Activated CD8-positive, alpha-beta memory T cell treated with anti-CD3 and anti-CD28 coated beads for 48 hours (primary cell): ENCODE measurements at places on chromosomes 11 and 22.

DNA sequence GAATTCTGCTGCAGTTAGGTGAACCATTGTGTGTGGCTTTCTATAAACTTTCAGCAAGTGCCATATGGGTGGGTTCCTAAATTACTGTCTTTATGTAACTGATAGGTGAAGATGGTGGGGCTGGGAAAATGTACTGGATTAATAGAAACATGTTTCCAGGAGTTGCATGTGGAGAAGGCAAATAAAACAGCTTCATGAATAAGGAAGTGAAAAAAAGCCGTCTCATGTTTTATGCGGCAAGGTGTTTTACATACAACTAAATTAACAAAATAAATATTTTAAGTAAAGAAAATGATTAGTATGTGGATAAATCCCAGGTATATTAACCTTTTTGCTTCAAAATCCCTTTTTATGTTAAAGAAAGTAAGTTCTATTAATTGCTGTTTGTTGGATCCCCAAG lies 67.2 kb downstream of the EXT2 start:
- DNase-seq: no peak

DNA sequence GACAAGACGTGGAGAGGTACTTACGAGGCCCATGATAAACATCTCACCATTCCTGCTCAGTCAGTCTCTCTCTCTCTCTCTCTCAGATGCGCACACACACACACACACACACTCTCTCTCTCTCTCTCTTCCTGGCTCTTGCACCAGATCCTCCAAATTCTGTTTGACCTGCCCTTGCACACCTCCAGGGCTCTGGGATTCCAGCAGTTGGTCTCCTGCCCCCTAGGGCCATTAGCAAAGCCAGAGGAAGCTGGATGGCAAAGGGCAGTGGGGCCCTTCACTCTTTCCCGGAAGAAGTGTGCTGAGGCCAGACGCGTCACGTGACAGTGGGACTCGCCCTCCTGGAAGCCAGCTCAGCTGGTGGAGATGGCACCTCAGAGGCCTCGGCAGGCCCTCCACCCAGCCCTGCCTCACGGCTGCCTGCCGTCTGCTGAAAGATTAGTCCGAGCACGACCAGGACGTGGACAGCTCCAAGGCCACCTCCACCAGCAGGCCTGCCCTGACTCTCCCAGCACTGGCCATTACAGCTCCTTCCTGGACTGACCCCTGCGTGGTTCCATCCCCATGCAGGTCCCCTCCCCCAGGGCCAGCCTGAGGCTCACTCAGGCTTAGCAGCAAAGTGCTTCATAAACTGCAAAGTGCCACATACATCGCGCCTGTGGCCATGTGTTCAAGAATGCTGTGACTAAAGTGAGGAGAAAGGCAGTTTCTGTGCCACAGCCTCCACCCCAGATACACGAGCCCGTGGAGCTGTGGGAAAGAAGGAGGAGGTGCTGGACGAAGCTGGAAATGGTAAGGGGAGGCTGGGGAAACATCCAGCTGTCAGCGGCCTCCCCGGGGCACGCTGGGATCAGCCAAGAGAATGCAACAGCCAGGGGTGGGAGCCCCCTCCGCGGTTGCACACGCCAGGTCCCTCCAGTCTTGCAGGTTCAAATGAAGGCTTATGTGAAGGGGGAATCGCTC lies 3.7 kb downstream of the PDGFB start:
- no peak for DNase-seq

DNA sequence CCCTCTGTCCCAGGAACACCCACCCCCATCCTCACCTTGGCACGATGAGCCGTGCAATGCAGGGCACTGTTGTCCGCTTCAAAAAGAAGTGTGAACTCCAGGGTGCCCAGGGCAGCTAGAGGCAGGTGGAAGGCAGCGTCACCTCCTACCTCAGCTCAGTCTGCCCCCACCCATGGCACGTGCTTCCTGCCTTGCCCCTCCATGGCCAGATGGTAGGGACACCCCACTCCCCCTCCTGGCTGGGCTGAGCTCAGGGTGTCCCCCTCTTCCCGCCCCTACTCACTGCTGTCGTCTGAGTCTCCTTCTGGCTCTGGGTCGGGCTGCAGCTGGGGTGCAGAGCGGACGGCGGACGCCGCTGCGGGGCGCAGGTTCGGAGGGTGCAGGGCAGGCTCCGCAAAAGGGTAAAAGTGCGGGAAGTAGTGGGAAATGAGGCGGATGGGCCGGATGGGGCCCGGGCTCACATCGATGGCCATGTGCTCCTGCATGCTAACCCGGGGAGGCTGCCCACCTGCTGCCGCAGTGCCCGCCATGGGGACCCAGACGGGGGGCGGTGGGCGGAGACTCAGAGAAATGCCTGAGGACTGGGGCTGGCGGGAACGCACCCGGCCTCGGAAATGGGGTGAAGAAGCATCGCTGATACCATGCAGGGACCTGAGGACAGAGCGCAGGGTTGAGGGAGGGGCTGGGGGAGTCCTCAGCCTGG lies 9.1 kb downstream of the NDUFV1 start:
- no peak for DNase-seq

- DNase-seq: no peak
Measured at GRCh38 chr11:77266766-77267165, 34.7 kb downstream of the GDPD4 start.

DNA sequence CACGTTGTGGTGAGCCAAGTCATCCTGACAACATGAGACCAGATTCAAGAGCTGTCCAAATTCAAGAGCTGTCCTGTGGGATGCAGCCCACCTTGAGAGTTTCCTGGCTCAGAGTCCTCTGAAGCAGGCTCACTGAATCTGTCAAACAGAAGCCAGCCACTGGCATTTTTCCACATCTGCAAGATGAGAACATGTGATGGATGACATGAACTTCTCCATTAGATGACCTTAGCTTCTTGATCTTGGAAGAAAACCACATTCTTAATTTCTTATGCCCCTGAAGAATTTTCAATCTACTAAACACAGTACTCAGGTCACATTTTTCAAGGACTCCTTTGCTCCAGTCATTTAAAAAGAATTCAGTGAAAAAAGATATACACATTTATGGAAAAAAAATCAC lies 291.0 kb downstream of the GUCY1A2 start:
- no peak for DNase-seq

- no peak for DNase-seq
Measured at GRCh38 chr22:29661336-29661735, 57.9 kb downstream of the NF2 start.

DNA sequence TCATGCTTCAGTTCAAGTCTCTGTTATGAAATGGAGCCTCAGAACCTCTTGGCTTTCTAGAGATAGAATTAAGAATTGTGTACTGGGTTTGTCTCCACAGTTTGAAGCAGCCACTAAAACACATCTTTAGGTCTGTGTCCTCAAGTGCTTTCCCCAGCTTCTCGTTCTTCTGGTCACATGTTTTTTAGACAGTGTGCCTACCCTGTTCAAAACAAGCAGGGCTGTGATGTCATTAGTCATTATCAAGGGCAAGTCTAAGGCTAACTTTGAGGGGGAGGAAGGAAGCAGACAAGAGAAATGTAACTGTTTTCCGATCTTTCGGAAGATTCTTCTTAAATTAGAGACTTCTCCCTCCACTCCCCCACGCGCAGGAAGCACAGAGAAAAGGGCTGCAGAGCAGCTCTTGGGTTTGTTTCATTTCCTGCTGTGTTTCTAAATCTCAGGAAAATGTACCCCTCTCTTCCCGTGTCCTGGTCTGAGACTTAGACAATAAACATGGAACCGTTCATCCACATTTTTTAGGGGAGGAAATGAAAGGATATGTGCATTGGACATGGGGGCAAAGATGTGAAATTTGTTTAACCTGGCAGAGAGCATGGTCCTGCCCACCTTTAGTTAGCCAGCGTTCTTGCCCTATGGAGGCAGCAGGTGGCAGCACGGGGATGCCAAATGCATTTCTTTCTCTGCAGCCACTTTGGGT lies 3.1 kb downstream of the AKIP1 start:
- no peak for DNase-seq

- DNase-seq: no peak
Measured at GRCh38 chr11:100777736-100778135, 90.6 kb downstream of the ARHGAP42 start.

GRCh38 chr22:37623075-37624016 lies 14.7 kb downstream of the GGA1 start:
- DNase-seq: no peak

DNA sequence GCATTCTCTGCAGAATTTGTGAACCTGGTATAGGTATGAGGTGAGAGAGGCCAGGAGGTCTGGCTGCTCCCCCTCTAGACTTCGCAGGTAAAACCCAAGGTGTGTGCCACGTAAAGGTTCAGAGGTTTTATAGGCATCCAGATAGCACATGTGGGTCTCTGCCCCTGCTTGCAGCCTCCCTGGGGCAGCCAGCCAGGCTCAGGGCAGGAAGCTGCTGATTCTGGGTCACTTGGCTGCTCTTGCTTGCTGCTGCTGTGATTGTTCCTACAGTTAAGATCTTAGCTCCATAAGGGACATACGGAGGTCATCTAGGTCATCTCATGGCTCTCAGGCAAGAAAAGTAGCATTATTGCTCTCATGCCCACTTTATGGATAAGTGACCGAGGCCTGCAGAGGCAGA lies 30.2 kb downstream of the ZBTB16 start:
- DNase-seq: no peak

DNA sequence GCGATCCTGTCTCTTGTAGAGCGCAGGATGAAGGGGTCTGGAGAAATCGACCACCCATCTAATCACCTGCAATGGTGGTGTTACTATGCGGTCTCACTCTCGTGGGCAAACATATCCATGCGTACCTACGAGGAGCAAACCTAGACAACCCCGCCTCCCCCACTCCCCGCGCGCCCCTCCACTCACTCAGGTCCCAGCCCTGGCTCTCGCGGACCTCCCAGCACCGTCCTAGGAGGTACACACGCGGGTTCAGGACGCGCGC lies 887 bp downstream of the TRPC6 start:
- no peak for DNase-seq

DNA sequence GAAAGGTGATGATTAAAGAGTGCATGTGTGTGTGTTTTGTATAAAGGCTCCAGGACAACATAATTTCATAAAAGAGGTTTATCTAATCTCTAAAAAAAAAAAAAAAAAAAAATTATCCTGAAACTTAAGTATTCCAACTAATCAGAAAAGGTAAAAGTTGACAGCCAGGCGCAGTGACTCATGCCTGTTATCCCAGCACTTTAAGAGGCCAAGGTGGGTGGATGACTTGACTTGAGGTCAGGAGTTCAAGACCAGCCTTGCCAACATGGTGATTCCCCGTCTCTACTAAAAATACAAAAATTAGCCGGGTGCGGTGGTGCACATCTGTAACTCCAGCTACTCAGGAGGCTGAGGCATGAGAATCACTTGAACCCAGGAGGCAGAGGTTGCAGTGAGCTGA lies 632.7 kb upstream of the CHORDC1 start:
- no peak for DNase-seq

DNA sequence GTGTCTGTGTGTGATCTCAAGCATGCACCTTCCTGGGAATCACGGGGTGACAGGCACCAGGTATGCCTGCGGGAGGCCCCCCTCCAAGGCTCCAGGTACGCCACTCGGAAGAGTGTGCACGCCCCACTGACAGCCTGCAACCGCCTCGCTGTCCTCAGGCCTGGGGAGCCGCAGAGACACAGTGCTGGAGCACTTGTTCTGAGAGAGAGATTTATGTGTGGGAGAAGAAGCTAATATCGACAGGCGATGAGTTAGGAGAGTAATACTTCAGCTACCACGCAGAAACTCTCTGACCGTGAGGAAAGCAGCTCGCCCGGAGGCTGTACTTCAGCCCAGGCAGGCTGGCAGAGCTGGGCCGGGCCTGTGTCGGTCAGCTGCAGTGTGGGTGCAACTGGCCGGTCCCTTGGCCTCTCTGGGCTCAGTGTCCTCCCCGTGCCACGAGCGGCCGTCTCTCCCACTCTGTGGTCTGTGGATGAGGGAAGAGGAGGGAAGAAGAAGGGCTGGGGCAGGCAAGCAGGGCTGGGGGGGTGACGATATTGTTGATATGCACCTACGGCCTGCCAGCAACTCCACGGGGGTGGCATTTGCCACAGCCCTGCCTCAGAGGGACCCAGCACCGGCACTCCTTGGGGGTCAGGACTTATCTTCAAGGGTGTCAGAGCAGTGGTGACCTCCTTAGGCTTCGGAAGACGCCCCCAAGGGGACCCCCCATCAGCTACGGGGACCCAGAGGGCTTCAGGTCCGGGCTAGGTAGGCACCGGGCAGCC lies 7.3 kb downstream of the B3GAT1 start:
- DNase-seq: no peak

DNA sequence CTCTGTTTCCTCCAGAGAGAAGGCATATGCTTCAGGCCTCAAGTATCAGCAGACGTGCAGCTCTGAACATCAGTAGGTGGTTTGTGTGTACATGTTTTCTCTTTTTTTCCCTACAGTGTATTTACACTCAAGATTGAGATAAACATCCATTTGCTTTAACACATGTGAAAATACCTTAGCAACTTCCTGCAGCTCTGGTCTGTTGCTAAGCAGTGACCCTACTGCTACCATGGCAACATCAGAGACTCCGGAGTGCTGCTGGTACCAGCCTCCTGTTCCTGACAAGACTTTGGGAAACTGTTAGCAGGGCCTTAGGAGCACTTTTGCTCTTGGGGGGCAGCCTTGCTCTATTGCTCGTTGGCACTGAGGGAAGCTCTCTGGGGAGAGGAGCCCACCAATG lies 221.2 kb upstream of the PLET1 start:
- no peak for DNase-seq

DNA sequence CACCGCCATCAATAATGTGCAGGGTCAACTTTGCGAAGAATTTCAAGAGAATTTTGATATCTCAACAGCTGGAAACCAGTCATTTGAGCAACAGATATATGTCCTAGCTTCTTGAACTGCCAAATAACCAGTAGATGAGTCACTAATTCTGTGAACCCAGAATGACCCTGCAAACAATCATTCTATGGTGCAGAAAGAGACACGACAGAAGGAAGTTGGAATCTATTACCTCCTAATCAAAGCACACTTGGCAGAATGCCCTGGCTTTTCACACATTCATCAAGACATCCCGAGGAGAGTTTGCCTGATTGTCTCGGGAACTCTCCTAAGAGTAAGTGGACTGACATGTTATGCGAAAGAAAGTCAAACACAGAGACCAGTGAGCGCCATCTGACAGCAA lies 621.1 kb downstream of the OPCML start:
- DNase-seq: no peak

- DNase-seq: no peak
Measured at GRCh38 chr11:94791216-94791889, 23.2 kb downstream of the AMOTL1 start.

- no peak for DNase-seq
Measured at GRCh38 chr22:26023104-26023775, 146.0 kb upstream of the SEZ6L start.

DNA sequence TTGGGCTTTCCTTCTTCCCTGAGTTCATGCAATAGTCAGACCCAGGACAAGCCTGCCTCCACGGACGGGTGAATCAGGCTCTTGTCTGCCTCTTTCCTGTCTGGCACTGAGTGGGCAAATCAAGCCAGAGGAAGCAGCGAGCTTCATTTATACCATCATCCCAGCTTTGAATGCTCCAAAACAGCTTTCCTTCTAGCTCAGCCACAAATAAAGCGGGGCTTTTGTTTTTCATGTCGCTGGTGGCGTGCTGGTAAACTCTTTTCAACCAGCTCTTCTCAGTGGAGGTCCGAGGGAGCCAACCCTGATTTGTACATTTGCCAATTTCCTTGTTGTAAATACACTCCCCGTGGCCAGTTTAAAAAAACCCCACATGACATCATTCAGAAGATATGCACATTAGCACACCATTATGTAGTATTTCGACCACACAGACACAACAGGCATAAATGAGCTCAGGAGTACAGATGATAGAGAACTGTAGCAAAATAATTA lies 8.6 kb downstream of the C11orf91 start:
- DNase-seq: no peak

GRCh38 chr11:128135451-128135850 lies 451.9 kb downstream of the ETS1 start:
- DNase-seq: no peak
